Fibroblast of the aortic adventitia (primary cell): ENCODE measurements at places on chromosomes 2 and 18.
A peak's percentile ranks its signal among the peaks of the same experiment; 100 is the strongest.

DNA sequence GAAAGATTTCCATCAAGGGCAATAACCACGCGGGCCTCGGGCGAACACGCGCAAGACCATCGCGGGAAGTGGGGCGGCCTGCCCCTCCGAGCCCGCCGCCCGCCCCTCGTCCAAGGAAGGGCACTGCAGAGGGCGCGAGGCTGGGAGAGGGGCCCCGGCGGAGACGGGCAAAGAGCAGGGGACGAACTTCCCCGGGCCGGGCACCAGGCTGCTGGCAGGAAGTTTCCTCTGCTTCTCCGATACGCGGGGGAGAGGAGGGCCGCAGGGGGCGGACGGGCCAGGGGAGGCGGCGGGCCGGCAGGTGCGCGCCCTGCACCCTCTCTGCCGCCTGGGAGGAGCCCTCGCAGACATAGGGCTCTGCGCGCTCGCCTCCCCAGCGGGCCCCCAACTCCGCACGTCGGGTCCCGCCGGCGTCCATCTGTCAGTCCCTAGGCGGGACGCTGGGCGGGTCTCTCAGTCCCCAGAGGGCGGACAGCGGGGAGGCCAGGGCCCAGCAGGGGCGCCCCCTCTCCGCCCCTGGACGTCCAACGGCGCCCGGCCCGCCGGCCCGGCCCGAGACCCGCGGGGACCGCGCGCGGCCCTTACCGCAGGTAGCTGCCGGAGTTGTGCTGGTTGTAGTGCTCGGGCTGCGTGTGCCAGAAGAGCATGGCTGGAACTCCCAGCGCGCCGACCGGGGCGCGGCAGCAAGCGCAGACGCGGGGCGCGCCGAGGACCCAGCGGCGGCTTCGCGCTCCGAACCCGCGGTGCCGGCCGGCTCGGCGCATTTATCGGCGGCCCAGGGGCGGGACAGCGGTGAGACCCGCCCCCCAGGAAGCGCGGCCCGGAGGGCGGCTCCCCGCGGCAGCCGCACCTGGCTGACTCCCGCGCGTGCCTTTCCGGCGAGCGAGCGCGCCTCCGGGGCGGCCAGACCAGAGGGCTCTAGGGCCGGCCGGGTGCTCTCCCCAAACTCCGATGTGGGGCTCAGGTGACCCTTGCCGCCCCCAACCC is at the start of gene TFCP2L1:
TSS of gene TFCP2L1 (minus strand) at position 740 of the 987 bp plus-strand sequence. CDS start at position 647, 93 bp downstream.
- no peak for DNase-seq

DNA sequence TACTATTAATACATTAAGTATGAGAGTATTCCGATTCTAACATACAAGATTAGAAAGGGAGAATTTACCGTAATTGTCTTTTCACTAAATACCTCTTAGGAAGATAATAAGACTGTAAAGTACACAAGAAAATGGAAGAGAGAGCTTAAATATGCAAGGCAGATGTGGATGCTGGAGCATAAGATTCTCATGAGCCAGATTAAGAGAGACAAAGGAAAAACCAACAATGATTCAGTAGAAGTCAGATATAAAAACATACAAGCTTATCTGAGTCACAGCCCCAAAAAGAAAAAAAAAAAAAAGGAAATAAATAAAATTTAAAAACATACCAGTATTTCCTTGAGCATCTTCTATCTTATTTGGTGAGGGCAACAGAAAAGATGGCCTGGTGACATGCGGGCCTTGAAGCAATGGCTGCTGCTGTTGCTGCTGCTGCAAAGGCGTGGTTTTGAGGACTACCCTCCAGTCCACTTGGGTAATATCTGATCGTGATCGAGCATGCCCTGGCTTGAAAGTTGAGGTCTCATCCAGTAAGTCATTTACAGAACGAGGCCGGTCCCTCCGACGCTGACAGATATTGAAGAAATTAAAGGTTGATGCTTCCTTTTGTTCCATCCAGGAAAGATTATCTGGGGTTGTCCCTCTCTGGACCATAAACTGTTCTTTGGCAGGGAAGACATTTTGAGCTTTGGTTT is 24.5 kb downstream of the PLEKHM3 start:
- peak; percentile 53 for DNase-seq

- no peak for DNase-seq
Measured at GRCh38 chr2:227462462-227462951, 9.4 kb upstream of the AGFG1 start.

DNA sequence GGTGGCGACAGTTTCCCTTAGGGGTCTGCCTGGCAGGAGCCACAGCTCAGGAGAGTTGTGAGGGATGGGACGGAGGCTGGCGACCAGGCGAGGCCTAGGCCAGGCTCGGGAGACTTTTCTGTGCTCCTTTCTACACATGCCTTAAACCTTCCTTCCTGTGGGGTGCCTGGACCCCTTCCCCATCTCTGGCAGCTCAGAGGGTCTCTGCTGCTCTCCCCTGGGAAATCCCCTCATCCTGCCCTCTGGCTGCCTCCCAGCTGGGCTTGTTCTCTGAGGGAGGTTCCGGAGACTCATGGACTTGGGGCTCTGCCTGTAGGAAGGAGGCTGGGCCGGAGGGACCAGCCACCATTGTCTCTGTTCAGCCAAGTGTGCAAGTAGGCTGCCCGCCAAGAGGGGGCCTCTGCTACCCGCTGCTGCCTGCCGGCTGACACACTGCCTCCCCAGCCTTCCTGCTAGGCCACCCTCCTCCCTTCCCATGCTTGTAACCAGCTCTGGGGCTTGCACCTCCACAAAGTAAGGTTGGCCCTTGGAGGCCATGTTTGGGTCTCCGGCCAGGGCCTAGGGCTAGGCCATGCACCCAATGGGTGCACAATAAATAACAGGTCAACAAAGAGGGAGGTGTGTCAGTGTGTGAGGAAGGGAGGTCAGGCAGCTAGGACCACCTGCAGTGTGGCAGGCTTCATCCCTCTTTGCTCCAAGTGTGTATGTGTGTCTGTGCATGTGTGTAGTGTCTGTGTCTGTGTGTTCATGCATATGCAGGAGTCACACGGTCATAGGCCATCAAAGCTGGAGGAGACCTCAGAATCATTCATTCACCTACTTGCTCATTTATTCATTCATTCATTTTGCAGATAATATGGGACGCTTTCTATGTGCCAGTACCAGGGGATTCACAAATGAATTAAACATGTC is 28.8 kb downstream of the PSD4 start:
- no peak for DNase-seq

DNA sequence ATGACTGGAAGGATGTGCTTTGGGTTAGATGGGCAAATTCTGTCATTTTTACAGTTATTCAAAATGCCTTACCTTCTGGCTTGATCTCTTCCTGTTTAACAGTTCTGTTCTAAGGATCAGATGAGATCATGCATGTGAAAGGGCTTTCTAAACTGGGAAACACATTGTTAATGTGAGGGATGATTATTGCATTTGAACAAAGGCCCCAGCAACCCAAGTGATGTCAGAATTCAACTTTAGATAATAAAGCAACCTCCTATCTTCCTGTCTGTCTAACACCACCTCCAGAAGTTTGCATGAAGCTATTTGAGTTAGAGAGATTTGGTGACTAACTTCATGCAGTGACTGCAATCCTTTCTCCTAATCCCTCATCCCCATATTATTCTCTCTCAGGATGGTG is 77.8 kb upstream of the B3GNT2 start:
- DNase-seq: peak; percentile 22

DNA sequence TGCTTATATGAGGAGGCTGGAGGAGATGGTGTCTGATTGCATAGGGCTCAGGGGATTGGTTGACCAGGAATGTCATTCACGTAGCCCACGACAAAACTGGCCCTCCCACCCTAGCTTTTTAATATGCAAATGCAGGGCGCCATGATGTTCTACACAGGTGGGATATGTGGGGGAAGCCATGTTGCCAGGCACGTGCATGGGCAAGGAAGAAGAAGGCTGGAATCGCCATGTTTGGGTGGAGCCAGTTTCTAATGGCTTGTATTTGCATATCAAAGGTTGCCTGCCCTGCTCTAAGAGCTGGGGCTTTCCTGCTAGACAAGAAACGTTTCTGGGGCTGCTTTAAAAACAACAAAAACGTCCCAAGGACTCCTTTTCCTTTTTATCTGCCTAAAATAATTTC is 26.5 kb upstream of the LINC00305 start:
- no peak for DNase-seq

- DNase-seq: no peak
Measured at GRCh38 chr2:71800106-71800809, 346.9 kb downstream of the DYSF start.

DNA sequence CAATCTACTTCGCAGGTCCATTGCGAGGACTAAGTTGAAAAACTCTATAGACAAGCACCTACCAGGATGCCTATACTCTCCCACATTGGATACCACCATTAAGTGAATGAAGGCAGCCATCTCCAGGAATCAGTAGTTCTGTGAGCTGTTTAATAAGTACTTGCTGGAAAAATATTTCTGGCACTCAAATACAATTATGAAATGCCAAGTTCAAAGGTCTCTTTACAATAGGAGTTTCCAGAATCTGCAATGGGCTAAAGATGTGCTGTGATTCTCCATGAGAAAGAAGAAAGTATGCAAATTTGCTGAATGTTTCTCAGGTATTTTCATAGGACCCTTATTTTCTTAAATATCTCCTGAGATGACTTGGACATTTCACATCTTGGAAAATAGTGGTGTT is 103.0 kb downstream of the AP1S3 start:
- DNase-seq: peak; percentile 39

DNA sequence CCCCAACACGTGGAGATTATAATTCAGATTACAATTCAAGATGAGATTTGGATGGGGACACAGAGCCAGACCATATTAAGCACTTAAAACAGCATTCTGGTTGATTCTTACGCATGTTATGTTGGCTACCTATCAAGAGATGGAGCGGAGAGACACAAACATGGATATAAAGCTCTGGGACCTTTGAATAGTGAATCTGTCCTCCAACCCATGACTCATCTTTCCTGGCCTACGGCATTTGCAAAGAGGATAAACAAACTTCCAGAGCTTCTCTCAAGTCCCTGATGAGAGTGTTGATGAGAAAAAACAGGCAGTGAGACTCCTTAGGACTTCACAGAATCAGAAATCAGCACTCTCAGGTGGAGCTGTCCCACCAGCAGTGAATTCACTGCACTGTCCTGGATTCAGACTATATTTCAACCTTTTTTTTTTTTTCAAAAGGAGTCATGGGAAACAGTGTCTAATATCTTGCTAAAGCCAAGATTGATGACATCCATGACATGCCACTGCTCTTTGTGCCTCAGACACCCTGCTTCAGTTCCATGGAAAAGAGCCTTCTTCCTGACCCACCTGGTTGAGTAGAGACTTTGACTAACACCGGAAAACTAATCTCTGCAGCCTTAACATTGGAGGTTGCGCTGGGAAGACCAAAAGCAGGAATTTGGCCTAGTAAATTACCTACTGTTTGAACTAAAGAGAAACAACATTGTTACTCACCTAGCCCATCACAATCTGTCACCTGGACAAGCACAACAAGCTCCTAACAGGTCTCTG is 62.1 kb upstream of the NPAS2 start:
- DNase-seq: peak; percentile 78

GRCh38 chr2:164711766-164712138 is 90.5 kb upstream of the GRB14 start:
- DNase-seq: no peak

DNA sequence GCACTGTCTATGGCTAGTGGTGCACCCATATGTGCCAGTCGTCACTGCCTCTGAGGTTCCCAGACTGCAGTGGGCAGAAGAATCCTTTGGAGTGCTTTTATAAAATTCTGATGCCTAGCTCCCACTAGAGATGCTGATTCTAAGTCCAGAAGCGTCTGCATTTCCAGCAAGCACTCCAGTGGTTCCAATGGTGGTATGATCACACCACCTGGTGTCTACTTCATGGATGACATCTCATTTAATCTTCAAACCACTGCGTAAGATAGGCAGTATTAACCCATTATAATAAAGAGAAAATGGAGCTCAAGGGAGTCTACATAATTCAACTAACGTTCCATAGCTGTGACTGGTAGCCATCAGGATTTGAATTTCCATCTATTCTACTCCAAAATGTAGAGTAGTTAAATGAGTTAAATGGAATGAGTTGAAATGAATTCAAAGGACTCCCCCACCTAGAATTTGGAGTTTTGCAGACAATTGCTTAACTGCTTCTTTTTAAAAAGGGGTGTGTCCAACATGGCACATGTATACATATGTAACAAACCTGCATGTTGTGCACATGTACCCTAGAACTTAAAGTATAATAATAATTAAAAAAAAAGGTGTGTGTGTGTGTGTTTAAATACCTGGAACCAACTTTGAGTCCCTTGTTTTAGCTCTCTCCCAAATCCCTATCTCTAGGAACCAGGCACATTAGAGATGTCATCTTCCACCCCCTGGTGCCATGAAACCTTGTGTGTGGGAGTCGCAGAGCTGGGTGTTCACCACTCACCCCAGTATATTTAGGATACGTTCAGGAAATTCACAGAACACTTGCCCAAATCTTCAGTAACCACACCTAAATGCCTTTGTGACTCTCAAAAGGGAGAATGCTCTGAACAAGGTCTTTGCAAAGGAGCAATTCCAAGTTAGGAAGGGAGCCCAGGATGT is 14.1 kb downstream of the LAMA3 start:
- peak; percentile 83 for DNase-seq

DNA sequence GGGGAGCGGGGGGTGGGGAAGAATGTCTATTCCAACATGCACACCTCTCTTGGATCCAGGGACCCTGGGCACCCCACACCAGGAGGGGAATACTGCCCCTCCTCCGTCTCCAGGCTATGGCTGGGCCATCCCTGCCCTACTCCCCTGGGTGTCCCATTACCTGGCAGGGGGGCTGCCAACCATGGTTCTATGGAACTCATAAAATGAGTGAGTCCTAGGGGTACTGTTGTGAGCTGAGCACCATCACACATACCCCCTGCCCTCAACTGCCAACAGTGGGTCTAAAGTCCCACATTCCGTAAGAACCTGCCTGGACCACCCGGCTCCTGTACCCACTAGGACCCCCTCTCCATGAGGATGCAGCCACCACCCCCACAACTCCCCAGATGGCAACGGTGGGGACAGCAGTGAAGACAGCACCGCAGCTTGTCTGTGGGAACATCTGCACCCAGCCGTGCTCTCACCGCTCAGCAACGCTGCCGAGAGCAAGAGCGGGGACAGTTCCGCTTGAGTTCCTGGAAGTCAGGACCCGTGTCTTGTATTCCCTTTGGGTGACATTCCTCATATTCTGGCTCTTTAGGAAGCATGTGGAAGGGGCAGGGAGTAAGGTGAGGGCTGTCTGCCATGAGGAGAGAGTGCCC is 41.5 kb downstream of the BIN1 start:
- no peak for DNase-seq

DNA sequence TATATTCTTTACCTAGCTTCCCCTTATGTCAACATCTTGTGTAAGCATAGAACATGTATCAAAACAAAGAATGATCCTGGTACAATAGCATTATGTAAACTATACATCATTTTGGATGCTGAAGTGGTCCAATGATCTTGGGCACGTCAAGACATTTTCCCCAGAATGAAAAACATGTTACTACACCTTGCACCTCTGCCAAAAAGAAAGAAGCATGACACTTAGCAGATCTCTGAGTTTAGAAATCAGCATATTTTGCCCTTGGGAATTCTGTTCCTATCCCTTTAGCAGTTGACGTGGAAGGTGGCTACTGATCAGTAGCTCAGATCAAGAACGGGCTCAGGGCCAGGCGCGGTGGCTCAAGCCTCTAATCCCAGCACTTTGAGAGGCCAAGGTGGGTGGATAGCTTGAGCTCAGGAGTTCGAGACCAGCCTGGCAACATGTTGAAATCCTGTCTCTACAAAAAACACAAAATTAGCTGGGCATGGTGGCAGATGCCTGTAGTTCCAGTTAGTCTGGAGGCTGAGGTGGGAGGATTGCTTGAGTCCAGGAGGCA is 1.7 kb upstream of the LCLAT1 start:
- DNase-seq: no peak

GRCh38 chr2:68404893-68405799 is 40.1 kb downstream of the PLEK start:
- no peak for DNase-seq
